ENCODE measurements at places on chromosomes 16 and 17. TPM values are rescaled to one million over a fixed set of nuclear protein-coding genes. Genes with fewer than 3 reads are reported as not detected.
A peak's percentile ranks its signal among the peaks of the same experiment; 100 is the strongest.

- no peak for DNase-seq
Measured at GRCh38 chr17:66347661-66348514, 45.5 kb downstream of the PRKCA start.

DNA sequence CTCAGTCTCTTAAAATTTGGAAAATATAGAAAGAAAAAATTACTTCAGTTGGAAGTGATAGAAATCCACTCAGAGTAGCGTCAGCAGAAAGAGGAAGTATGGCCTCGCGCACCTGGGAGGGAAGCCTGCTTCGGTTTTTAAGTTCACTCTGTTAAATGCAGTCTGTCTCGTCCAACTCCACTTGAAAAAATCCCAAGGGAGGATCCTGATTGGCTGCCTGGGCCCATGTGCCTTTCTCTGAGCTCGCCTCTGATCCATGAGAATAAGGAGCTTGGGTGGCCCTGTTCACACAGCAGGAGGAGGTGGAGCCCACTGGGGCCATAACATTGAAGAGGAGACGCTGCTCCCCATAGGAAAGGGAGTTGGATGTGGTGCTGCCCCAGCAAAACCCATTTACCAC lies 40.7 kb downstream of the DNAJA2 start:
- no peak for DNase-seq

DNA sequence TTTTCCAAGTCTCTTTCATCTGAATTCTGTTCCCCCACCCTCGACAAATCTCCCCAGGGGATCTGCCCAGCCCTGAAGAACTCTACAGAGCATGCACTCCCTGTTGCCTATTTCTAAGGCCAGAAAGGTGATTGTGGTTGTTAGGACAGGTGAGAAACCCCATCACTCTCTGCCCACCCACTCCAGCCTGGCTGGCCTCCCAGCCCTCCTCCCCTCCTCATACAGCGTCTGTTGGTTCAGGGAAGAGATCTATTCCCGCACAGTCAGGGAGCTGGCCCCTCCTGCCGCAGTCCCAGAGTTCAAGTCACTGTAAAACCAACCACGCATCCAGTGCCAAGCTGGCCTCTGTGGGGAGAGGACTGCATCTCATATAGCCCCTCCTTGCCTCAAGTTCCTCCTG lies 98.7 kb downstream of the KCNJ12 start:
- no peak for DNase-seq

GRCh38 chr16:70777496-70777895 lies 23.5 kb downstream of the VAC14 start:
- no peak for DNase-seq

DNA sequence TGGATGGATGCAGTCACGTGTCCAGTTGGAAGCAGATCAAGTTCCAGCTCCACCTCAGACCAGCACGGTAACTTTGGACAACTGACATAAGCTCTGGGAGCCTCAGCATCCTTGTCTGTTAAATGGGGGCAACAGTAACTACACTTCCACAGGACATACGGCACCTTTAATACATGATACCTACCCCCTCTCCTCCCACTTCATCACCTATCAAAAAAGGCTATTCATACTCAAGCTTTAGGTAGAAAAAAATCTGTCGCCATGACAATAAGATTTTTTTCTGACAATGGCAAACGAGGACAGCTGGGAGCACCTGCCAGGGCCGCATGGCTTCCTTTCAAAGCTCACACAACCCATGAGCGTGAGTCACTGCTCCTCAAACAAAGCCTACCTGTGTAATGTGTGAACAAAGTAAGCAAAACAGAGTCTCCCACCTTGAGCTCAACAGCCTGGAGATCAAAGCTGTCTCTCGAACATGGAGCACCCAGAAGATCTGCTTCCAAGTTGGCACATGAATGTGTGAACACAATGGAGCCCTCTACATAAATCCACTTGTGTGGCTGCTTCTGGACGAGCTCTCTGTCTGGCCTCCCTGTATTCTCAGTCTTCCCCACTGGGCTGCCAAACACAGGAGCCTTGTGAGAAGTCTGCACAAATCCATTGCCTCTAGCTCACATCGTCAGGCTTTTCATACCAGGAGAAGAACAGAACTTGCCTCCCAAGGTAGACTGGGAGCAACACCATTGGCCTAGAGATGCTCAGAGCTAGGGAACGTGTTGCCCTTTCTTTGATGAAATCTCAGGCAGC lies 459.7 kb downstream of the SOX9 start:
- DNase-seq: no peak

- DNase-seq: peak; percentile 89
Measured at GRCh38 chr17:2954898-2955445, 108.4 kb downstream of the OR1D5 start.

- no peak for DNase-seq
Measured at GRCh38 chr16:24822542-24822941, 23.2 kb upstream of the SLC5A11 start.

GRCh38 chr17:41989702-41990419 lies 23.3 kb downstream of the CNP start:
- DNase-seq: no peak

GRCh38 chr17:10792151-10792550 lies 11.7 kb downstream of the TMEM238L start:
- no peak for DNase-seq

GRCh38 chr16:70157477-70158260 lies 15.9 kb upstream of the CLEC18C start:
- DNase-seq: no peak

DNA sequence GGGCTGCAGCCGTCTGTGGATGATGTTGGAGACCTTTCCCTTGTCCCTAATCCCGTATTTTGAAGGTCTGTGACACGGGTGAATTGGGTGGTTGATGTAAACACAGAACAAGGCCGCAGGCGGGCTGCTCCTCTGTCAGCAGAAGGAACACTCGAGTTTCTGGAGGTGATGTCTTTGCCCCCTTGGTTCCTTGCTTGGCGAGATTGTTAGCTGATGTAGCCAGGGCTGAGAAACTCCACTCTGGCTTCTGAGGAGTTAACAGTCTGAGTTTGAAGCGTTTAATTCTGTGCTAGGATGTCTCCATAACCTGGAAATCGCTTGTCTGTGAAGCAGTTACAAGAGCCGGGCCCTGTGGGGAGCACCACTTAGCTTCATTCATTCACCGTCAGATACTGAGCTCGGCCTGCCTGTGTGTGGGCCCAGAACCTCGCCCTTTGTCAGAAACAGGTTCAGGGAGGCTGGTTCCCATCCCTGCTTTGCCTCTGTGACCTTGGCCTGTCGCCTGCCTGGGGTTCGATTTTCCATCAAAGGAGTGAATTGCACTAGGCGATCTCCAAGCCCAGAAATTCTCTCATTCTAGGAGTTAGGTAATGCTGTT lies 1.3 kb downstream of the MAPK8IP3 start:
- DNase-seq: no peak

GRCh38 chr17:75774471-75774990 lies 9.5 kb upstream of the GALK1 start:
- no peak for DNase-seq

- DNase-seq: no peak
Measured at GRCh38 chr16:48057048-48057447, 98.7 kb downstream of the ABCC12 start.

DNA sequence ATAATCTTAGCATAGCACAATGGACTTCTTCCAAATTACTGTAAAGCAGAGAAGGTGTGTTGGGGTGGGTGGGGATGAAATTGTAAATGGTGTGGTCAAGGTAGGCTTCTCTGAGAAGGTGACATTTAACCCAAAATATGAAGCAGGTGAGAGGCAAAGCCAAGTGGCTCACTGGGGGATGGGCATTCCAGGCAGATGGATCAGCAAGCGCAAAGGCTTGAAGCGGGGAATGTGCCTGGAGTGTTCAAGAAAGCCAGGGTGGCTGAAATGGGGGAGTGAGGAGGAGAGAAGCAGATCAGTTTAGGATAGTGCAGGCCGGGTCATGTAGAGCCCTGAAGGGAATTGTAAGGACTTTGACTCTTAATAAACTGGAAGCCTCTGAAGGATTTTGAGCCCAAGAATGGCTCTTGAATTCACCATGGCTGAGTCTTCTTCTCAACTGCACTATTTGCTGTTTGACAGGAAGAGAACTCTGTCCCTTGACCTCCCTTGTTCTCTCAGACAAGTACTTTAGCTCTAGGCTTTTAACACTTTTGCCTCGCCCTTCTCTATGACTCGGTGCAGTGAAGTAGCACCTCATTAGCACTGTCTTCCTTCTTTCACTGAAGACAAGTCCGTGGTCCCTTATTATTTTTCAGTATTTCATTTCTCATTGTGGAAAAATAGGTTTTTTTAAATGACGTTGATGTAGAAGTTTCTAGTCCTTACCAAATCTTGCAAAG lies 14.7 kb downstream of the CACNG3 start:
- DNase-seq: no peak

GRCh38 chr17:75110234-75110937 lies 617 bp downstream of the ARMC7 start:
- DNase-seq: no peak

GRCh38 chr16:81221731-81222130 lies 16.8 kb upstream of the BCO1 start:
- no peak for DNase-seq

GRCh38 chr17:11797803-11798202 lies 199.5 kb downstream of the ZNF18 start:
- DNase-seq: no peak

- no peak for DNase-seq
Measured at GRCh38 chr17:42617956-42618431, 8.5 kb downstream of the TUBG1 start.

GRCh38 chr17:44210342-44211192 lies 8.9 kb downstream of the UBTF start:
- DNase-seq: peak; percentile 63

DNA sequence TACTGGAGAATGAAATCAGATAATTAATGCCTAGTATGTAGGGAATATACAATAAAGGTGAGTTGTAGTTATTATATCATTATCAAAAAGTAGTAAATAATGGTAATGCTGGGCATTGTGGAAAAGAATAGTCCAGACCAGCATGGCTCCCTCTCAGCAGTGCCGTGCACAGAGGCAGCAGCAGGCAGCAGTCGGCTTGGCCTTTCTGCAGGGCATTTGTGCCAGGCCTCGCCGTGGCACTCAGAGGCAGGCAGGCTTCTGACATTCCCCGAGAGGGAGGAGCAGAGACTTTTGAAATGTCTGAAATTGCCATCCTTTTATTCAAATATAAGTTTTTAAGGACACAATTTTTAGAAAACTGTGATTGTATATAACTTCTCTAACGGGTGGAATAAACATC lies 15.0 kb downstream of the KIAA0513 start:
- DNase-seq: no peak

DNA sequence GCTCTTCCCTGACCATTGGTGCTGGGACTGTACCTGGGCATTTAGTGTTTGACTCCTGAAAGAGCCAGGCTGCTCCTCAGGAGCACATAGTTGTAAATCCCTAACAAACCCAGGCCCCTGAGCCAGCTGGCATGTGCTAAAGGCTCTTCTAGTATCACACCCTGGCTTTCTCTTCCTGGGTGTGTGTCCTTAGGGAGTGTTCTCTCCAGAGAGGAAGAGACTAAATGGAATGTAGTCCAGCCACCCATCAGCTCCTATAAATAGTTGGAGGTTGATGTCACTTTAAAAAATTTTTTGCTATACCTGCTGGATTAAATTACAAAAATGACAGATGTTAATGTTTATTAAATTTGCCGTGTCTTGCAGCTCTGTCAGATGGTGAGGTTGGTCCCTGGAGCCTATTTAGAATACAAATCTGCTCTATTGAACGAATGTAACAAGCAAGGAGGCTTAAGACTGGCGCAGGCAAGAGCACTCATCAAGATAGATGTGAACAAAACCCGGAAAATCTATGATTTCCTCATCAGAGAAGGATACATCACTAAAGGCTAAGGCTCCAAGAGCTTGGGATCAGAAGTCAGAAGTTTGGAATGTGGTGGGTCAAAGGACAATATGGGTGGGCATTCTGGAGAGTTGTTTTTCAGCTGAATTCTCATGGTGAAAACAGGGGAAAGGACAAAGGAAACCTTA lies 13.1 kb upstream of the DUSP14 start:
- DNase-seq: peak; percentile 71

DNA sequence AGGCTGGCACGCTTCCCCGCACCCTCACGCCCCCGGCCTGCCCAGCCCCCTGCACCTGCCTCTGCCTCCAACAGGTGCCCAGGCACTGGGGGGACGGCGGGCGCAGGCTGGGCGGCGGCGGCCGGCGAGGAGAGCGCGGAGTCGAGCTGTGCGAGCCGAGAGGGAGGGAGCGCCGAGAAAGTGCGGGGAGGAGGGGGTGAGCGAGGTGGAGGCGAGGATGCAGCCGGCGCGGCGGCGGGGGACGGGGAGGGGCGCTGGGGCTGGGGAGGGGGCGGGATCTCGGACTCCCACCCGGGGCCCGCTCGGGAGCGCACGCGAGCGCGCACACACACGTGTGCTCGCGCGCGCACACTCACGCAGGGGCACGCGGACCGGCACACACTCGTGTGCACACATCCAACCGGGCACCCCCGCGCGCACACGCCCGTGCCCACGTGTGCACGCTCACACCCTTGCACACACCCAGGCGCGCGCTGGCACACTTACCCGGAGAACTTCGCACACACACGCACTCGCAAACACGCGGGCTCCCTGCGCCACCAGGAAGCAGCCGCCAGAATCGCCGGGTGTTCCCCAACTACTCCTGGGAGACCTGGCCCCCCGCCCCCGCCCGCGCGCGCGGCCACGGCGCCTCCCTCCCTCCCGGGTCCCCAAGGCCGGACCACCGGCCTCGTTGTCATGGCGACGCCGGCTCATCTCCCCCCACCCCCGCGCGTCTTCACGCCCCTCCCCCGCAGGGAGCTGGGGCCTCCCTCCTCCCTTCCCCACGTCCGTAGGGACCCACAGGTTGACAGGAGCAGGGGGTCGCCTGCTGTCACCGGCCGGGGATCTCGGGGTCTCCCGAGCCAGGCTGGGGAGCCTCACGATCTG lies at the start of gene DOC2A:
TSS of gene DOC2A (minus strand) at position 184 of the 870 bp plus-strand sequence. CDS start 805 bp downstream, outside the sequence.
- DNase-seq: no peak

Gene KCNJ18
- total RNA-seq: not detected

Gene CHTF18
- total RNA-seq: 14.2 TPM

Gene NXPH3
- total RNA-seq: 0.79 TPM

Gene SLC13A2
- total RNA-seq: not detected

Gene MT2A
- total RNA-seq: 304 TPM

Gene ASPHD1
- total RNA-seq: 1.3 TPM

Gene RAB11FIP3
- total RNA-seq: 33.3 TPM

Gene GRAPL
- total RNA-seq: 7.3 TPM

Gene AFMID
- total RNA-seq: 46.6 TPM

Gene GLTPD2
- total RNA-seq: not detected

Gene RNF112
- 0.07 TPM for total RNA-seq

Gene CACNA1G
- 0.04 TPM for total RNA-seq
